Islet precursor cell (in vitro differentiated cells): ENCODE measurements at places on chromosomes 6 and 20.
A peak's percentile ranks its signal among the peaks of the same experiment; 100 is the strongest.

GRCh38 chr6:33018904-33019303 lies 9.5 kb upstream of the HLA-DOA start:
- no peak for DNase-seq

DNA sequence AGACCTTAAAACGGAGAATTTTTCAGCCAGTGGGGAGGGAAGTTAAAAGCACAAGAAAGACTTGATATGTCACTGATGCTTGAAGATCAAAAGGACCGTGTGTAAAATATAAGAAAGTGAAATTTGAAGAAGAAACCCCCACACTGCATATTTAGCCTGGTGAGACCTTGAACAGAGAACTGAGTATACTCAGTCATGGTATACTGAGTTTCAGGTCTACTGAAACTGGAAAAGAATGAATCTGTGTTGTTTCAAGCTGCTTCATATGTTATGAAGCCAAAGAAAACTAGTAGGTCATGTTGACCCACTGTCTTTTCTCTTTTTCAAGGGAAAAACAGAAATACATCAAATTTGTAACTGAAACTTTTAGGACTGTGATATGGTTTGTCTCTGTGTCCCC lies 443.8 kb upstream of the GJE1 start:
- no peak for DNase-seq

- no peak for DNase-seq
Observed at GRCh38 chr6:137768935-137769334, 98.1 kb upstream of the TNFAIP3 start.

GRCh38 chr6:22421198-22421597 lies 124.4 kb upstream of the PRL start:
- no peak for DNase-seq

DNA sequence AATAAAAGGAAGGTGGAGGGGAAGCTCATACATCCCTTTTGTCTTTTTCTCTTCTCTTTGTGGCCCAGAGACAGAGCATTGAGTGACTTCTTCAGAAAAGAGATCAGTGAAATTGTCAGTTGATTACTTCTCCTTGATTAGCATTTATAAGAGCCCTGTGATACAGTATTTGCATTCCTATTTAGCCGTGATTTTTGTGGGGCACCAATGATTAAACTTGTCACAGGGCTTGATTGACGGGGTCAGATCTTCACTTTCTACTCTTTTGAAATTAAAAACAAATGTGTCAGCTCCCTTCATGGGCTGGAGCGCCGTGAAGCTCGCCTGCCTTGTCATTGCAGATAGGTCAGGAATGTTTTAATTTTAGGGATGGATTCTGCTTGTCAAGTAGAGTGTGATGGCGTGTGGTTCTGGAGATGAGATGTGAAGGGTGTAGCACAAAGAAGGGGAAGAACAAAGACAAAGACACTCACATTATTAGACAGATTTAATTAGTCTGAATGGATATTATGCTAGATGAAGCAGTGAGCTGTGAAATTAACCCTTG lies 166.8 kb downstream of the ZNF217 start:
- DNase-seq = no peak

DNA sequence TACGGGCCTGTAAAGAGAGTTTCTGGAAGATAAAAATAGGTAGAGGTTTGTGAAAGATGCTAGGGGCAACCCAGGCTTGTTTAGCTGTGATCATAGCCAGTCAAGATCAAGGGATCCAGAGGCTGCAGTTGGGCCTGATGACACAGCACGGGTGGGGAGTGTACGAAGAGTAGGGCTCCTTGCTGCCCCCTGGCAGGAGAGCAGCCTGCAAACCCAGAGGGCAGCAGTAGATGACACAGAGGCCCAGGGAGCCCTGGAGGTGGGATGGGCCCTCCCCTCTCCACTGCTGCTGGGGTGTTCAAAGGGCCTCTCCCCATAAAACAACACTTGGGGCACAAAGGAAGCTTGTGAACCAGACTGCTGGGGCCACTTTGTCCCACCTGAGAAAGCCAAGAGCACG lies 47.2 kb downstream of the VEGFA start:
- DNase-seq = peak; percentile 85

DNA sequence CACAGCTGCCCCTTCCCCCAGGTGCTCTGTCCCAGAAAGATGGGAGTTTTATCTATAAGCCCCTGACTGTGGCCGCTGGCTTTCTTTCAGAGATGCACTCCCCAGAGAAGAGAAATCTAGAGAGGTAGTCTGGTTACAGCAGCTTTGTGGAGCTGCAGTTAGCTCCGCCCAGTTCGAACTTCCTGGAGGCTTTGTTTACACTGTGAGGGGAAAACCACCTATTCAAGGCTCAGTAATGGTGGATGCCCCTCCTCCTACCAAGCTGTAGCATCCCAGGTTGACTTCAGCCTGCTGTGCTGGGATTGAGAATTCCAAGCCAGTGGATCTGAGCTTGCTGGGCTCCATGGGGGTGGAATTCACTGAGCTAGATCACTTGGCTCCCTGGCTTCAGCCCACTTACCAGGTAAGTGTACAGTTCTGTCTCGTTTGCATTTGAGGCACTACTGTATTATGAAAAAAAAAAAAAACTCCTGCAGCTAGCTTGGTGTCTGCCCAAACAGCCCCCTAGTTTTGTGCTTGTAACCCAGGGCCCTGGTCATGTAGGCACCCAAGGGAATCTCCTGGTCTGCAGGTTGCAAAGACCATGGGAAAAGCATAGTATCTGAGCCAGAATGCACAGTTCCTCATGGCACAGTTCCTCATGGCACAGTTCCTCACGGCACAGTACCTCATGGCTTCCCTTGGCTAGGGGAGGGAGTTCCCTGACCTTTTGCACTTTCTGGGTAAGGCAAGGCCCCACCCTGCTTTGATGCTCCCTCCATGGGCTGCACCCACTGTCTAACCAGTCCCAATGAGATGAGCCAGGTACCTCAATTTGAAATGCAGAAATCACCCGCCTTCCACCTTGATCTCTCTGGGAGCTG lies 275.0 kb downstream of the CENPW start:
- DNase-seq = peak; percentile 60

GRCh38 chr20:60295214-60295613 lies 337.0 kb downstream of the CDH26 start:
- DNase-seq = no peak

- DNase-seq = no peak
Observed at GRCh38 chr6:100575921-100576320, 111.2 kb upstream of the SIM1 start.

GRCh38 chr20:11132819-11133415 lies 459.1 kb upstream of the JAG1 start:
- DNase-seq = no peak

- no peak for DNase-seq
Observed at GRCh38 chr6:116244284-116244683, 9.6 kb downstream of the TSPYL4 start.
